ENCODE measurements at places on chromosomes 11 and 22.

DNA sequence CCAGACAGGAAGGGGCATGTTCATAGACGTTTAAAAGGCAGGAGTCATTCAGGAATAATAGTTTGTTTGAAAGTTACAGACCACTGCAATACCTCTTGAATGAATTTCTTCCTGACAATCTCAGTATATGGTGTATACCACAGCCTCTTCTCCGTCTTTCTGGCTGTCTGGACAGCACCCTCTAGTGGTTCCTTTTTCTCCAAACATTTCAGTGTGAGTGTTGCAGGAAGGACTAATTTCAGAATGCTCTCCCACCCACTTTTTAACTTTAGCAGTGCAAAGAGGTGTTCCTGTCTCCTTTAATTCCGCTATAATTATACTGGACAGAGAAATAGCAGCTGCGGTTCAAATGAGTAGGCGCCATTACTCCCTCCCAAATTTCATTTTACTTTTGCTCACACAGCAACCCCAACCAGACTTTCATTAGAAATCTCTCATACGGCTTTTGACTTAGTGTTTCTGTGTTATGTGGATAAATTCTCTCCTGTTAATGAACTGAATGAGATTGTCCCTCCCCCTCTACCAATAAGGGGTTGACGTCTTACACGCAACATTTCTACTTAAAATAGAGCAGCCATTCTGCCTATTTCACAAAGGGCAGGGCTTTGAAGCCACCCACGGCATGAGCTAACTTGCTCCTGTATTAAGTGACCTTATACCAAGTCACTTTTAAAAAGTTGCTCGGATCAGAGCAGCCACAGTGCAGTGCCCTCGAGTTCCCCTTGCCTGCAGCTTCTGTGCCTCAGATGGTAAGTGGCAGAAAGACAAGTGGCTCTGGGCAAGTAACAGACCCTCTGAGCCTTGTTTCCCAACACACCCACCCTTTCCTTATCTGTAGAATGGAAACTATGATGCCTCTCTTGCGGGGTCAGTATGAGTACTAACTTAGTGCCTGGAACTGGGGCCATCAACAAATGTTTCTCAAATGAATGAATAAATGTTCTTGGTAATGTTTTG lies 368.6 kb downstream of the OPCML start:
- DNase-seq = no peak

DNA sequence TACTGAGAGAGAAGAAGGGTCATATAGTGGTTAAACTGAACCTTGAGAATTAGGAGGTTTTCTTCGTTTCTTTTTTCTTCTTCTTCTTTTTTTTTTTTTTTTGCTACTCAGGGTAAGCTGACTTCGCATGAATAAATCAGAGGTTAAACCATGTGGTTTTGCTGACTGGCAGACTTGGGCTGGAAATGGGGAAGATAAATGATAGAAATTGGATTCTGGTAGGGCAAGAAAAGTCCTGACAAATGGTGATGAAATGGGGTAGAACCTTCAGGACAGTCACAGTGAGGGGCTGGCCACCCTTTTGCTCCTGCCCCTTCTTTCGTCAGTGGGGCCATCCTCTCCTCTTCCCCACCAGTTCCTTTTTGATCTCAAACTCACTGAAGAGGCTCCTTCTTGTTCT lies 1.6 kb upstream of the SWAP70 start:
- no peak for DNase-seq

GRCh38 chr11:96579656-96580055 lies 189.8 kb downstream of the JRKL start:
- DNase-seq = no peak

DNA sequence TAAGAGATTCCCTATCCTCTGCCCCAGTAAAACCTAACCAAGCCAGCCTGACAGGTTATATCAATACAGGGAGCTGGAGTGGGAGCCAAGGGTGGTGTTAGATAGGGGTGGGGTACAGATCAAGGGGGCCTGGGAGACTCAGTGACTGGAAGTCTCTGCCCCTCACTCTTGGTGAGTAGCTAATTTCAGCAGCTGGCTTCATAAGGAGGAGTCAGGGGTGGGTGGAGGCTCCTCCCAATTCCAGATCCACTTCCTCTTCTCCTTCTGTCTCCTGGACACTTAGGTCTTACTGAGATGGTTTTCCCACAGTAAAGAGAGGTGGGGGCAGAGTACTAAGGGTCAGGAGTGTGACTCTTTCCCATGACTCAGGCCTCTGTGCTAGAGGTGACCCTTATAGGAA lies 1.1 kb upstream of the VSIG2 start:
- no peak for DNase-seq

GRCh38 chr22:22342697-22343580 lies 98.4 kb downstream of the VPREB1 start:
- DNase-seq = peak; percentile 43

- no peak for DNase-seq
Measured at GRCh38 chr11:34706709-34707461, 86.0 kb downstream of the EHF start.

DNA sequence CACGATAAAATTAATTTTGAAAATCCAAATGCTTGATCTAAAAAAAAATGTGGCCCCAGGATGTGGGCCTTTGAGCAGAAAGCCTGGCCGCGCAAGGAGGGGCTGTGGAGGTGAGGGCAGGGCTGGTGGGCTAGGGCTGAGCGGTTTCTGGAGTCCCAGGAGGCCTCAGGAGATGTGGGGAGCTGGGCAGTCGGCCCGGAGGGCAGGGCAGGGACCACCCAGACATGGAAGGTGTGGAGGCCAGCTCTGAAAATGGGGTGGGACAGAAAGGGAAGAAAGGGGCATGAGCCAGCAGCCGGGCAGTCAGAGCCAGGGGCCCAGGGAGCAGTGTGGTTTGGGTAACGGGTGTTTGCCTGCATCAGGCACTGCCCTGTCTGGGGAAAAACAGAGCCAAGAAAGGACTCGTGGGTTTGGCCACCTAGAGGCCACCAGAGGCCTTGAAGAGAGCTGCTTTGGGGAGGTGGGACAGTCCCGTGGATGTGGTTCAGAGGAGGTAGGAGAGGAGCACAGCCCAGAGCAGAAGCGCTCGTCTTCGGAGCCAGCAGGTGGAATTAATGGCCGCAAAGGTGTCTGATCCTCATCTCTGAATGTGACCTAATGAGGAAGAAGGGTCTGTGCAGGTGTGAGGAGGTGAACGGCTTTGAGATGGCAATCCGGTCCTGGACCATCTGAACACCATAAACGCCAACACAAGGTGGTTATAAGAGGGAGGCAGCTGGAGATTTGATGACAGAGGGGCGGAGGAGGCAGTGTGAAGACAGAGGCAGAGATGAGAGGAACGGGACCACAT lies 50.2 kb downstream of the IGF2 start:
- DNase-seq = no peak

DNA sequence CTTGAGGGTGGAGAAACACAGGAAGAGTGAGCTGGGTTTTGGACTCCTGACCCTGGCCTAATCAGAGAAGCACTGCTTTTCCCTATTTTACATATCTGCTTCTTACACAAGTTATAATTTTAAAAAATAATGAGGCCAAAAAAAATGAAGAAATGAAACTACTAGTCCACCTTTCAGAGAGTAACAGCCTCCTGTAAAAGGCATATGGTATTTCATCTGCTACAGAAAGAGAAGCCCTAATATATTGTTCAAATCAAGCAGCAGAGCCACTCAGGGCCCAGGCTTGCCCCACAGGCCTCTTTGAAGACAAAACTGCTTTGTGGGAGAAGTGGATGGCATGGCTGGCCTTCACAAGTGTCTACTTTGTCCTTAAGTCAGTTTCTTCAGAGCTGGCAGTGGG lies 10.0 kb downstream of the DIXDC1 start:
- no peak for DNase-seq

DNA sequence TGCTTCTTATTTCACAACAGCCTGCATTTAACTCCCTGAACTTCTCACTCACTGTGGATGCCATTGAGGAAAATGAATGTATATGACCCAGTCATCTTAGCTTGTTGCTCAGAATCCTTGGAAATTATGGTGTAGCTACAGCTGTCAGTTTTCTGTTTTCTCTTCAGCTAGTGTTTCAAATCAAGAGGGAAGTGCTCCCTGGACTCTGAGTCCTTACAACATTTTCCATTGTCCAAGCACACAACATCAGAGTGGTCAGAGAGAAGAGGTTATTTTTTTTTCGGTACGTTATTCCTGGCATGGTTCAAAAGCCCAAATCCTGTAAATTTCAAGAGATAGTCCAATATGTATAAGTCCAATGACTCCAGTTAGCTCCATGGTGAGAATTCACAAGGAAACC lies 23.6 kb downstream of the MS4A6A start:
- DNase-seq = no peak

DNA sequence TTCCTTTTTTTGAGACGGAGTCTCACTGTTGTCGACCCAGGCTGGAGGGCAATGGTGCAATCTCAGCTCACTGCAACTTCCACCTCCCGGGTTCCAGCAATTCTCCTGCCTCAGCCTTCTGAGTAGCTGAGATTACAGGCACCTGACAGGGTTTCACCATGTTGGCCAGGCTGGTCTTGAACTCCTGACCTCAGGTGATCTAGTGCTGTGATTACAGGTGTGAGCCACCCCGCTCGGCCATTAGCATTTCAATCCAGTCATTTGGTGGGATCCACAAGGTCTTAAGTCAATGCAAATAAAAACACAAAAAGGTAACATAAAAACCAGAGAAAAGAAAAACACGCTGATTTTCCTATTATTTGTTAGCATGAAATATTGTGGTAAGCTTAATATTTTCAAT lies 1227.2 kb upstream of the TENM4 start:
- DNase-seq = no peak

- no peak for DNase-seq
Measured at GRCh38 chr11:75677909-75678308, 9.1 kb upstream of the MAP6 start.

DNA sequence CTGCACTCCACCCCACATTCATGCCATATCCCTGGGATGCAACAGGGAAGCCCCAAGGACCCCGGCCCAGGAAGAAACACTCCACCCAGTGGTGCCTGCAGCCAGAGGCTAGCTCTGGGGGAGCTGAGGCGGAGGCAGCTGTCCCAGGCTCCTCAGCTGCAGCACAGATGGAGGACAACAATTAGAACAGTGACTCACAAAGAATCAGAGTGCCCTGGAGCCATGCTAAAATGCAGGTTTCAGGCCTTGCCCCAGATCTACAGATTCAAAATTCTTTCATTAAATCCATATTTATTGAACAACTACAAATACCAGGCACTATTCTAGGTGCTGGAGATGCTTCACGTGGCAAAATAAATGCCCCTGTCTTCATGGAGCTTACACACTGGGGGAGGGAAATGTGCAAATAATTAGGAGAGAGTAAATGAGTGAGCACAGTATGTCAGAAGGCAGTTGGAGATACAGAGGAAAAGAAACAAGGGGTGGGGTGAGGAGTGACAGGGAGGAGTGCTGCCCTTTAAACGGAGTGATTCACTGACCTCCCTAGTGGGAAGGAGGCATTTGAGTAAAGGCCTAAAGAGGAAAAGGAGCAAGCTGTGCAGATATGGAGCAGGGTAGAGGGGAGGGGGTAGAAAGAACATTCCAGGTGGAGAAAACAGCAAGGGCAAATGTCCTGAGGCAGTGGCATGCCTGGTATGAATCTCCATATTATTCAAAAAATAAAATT lies 73.3 kb upstream of the CSNK2A3 start:
- no peak for DNase-seq

DNA sequence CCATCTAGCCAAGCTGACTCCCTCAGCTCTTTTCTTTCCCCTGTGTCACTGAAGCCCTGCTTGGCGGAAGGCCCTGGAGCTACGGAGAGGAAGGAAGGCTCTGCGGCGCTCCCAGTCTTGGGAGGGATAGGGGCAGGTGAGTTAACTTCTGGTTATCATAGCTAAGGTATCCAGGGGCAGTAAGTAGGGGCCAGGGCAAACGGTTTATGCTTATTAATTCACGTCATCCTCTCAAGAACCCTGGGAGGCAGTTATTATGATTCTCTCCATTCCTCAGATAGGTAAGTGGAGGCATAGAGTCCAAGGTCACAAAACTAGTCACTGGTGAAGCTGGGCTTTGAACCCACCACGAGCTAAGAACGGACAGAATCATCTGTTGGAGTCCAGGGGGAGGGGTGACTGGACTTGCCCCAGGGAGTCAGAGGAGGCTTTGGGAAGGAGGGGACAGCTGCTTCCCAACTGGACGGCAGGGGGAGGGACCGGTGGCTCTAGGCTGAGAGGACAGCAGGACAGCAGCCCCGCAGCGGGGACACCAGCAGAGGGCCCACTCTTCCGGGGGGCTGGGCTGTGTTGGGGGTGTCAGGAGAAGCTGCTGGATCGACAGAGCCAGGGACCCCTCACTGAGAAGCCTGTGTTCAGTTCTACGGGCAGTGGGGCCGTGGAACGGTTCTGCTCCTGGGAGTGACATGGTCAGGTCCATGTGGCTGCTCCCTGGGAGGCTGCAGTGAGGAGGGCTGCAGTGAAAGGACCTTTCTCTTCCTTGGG lies 3.5 kb downstream of the BAIAP2L2 start:
- DNase-seq = no peak

- DNase-seq = no peak
Measured at GRCh38 chr11:65503949-65504673, 5.3 kb downstream of the MALAT1 start.

DNA sequence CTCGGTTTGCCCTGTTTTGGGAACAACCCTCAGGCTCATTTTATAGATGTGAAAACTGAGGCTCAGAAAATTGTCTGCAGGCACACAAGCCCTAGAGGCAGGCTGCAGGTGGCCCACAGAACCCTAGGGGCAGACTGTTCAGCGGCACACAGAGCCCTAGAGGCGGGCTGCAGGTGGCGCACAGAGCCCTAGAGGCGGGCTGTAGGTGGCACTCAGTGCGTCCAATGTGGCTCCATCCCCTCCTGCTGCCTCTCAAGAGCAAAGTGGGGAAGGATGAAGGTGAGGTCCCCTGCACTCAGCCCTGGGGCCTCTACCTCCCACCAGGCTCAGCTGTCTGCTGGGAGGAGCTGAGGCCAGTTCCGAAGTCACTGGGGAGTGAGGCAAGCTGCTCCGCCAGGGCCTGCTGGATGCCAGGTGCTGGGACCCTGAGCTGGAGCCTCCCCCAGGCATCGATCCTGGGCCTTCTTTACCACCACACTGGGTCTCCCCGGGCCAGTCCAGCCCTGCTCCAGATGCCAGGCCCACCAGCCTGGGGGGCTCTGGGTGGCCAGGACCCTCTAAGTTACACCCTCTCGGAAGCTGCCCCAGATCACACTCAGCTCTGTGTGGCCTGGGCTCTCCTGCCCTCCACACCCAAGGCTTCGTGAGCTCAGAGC lies 2.3 kb downstream of the ACY3 start:
- DNase-seq = peak; percentile 56

DNA sequence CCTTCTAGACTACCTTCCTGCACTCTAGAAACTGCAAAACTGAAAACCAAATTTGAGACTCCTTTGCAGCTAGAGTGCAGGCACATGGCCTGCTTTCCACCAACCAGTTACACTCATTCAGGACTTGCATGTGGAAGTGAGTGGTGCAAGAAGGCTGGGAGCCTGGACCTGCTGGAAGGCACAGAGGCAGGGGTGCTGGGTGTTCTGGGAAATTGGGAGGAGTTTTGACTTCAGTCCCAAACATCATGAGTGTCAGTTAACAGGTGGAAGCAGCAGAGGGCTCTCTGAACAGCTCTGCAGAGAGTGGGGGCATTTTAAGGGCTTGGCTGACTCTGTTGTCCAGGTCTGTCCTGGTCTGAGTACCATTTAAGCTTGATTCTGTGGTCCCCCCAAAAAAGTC lies 49.3 kb upstream of the SYT13 start:
- DNase-seq = no peak
